ENCODE measurements at places on chromosomes 16 and 17. TPM values are rescaled to one million over a fixed set of nuclear protein-coding genes. Genes with fewer than 3 reads are reported as not detected.

Gene RSKR
- 26.9 TPM for polyA plus RNA-seq

Gene SLC52A1
- 1.2 TPM for polyA plus RNA-seq

Gene VAMP2
- polyA plus RNA-seq, result 19.3 TPM

Gene HIC1
- polyA plus RNA-seq, result 0.11 TPM

Gene TSNAXIP1
- polyA plus RNA-seq, result 0.39 TPM

Gene LHX1
- 0.33 TPM for polyA plus RNA-seq

Gene CDRT15
- polyA plus RNA-seq, result not detected

Gene SLX1B
- 141 TPM for polyA plus RNA-seq

Gene TBC1D3E
- not detected for polyA plus RNA-seq

Gene CCL23
- polyA plus RNA-seq, result not detected

Gene MPDU1
- polyA plus RNA-seq, result 154 TPM

Gene ADAMTS18
- polyA plus RNA-seq, result 0.16 TPM

Gene NPIPB2
- 5.8 TPM for polyA plus RNA-seq

Gene SLC4A1
- polyA plus RNA-seq, result 0.09 TPM

Gene CCL7
- not detected for polyA plus RNA-seq

Gene CSH2
- not detected for polyA plus RNA-seq

Gene ROGDI
- 68.4 TPM for polyA plus RNA-seq

Gene ZACN
- not detected for polyA plus RNA-seq

Gene NME3
- polyA plus RNA-seq, result 214 TPM

Data from H1 (cell line).